ENCODE measurements at places on chromosomes 5 and 9. TPM values are rescaled to one million over a fixed set of nuclear protein-coding genes. Genes with fewer than 3 reads are reported as not detected.

Gene PCDHA1
- total RNA-seq, result not detected

DNA sequence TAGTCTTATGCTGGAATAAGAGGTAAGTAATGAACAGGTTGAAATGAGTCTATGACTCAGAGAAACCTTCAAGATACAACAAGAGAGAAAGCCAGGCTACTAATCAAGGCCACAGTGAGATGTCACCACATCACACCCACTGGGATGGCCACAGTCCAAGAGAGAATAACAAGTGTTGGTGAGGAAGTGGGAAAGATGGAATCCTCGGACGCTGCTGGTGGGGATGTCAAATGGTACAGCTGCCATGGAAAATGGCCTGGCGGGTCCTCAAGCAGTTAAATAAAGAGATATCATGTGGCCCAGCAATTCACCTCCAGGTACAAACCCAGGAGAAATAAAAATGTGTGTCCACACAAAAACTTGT lies 41.9 kb upstream of the NEURL1B start:
- no peak for DNase-seq

Gene SPATA31C1
- not detected for total RNA-seq

Gene RNF44
- total RNA-seq, result 58.4 TPM

DNA sequence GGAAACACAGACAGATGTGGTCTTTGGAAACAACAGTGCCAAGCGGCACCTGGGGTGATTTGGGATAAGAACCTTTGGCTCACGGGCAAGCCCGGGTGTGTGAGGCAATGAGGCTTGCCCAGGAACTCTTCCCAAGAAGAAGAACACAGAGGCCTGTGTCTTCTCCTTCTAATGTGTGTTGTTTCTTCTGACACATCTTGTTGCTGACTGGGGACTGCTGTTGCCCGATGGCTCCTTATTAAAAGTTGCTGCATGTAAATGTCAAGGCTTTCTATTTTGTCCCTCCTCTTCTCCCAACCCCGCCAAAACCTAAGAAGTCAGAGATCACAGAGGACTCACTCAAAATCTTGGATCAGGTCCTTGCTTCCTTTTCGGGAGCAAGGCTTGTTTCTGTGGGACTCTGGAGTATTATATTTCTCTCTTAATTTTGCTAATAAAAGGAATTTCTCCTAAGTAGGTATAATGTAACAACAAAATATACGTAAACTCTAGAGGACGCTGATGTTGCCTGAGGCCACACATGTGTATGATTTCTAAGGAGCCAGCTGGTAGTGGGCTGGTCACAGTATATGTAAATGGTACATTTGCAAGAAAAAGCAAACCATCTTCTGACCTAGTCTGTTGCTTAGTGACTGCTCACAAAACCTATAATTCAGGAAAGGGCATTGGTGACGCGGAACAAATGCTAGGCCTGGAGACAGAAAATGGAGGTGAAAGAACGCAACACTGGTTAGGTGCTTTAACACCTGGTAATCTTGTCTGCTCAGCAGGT lies 232.5 kb downstream of the GADD45G start:
- no peak for DNase-seq

Gene ATG12
- 270 TPM for total RNA-seq

Gene TMEM215
- not detected for total RNA-seq

Gene SH2D3C
- total RNA-seq, result 1.3 TPM

DNA sequence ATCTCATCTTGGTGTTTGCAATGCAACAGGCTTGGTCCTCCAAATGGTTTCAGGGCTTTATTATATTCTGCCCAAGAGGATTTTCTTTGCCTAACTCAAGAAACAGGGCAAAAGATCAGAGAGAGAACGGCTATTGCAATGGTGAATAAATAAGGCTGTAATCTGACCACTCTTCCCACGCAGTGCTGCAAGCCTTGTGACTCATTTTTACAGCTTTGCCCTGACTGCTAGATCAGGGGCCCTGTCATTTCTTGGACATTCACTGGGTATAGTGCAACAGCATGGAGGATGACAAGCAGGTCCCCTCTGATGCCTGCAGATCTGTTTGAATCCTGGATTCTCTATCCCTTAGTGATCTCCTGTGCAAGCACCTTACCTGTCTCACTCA lies 459.1 kb downstream of the EBF1 start:
- DNase-seq, result no peak

DNA sequence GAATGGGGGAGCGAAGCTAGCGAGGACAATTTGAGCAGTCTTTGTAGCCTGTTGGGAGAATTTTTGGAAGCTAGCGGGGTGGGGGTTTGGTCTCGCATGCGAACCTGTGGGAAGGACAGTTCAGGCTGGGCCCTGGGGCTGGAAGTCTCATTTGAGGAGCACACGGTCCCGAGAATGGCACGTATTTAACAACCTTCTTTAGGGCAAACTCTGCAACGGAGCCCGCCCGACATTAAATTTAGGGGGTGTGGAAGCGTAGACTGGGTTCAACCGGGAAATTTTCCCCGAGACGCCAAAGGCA lies 35.2 kb upstream of the NFIB start:
- no peak for DNase-seq

DNA sequence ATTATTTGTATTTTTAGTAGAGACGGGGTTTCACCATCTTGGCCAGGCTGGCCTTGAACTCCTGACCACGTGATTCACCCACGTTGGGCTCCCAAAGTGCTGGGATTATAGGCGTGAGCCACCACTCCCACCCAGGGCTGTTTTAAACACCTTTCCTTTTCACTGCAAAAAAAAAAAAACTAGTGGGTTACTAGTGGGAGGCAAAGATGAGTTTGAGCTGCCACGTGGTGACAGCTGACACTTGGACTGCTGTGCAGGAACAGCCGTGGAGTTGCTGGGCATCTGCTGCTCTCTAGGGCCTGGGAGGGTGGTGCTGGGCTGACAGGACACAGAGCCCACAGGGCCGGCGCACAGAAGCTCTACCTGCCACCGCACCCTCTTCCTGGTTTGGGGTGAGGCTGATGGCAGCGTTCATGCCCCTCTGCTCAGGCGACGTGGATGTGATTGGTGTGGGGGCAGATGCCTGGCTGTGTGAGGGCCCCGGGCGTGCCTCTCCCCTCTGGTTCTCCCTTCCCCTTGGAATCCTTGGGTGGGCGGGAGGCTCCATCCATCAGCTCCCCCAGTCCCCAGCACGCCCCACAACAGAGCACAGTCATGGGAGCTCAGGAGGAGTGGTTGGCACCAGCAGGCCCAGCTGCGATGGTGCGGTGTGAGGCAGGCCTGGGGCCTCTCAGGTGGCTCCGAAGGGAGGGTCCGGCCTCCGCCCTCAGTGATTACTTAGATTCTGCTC lies 16.9 kb downstream of the RABL6 start:
- DNase-seq, result no peak

Gene RMRP
- 30,969 TPM for total RNA-seq

GRCh38 chr5:24080046-24080445 lies 564.7 kb downstream of the CDH10 start:
- DNase-seq, result no peak

DNA sequence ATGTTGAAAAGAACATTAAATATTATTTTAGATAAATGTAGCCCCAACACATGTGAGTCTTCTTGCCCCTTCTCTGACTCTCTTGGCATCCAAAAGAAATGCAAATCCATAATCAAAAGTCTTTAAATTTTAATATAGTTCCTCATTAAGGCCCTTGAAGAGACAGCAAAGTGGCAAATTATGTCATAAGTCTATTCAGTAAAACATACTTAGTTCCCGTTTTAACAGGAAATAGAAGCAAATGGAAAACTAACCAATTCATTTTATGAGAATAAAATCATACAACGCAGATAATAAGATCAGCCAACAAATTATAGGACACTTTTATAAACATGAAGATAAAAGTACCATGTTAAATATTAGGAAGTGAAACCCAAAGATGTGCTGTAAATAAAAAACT lies 20.1 kb upstream of the IFNB1 start:
- DNase-seq, result no peak

GRCh38 chr9:130390986-130391385 lies 53.8 kb upstream of the ASS1 start:
- no peak for DNase-seq

Gene MELK
- 63.2 TPM for total RNA-seq

- DNase-seq, result no peak
Observed at GRCh38 chr5:96377167-96377566, 55.9 kb downstream of the PCSK1 start.

DNA sequence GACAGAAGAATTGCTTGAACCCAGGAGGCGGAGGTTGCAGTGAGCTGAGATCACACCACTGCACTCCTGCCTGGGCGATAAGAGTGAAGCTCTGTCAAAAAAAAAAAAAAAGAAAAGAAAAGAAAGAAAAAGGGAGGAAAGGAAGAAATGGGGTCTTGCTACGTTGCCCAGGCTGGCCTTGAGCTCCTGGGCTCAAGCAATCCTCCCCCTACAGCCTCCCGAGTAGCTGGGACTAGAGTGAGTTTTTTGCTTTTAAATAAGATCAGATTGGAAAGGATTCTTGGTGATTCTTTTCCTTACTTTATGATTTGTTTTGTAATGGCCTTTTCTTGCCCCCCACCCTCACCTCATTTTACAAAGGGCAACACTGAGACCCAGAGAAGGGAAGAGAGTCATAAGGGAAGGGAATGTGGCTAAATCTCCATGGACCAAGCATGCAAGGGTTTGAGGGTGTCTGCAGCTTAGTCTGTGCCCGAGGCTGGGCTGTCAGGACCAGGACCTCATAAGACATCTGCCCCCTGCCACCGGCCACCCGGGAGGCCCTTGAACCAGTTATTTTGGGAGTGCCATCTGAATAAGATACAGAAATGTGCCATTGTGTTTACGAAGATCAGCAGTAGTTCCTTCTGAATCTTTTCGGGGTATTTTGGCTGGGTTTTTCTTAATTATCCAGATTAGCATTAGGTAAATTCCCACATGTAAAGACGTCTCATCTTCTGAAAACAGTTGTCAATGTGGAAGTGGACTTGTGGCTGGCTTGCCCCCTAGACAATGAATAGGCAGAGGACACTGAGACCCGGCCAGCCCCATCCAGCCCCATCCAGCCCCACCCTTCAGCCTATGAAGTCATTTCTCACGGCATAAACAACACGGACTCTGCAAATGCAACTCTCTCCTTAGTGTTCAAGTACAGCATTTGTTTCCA lies 44.5 kb upstream of the GRHPR start:
- no peak for DNase-seq

DNA sequence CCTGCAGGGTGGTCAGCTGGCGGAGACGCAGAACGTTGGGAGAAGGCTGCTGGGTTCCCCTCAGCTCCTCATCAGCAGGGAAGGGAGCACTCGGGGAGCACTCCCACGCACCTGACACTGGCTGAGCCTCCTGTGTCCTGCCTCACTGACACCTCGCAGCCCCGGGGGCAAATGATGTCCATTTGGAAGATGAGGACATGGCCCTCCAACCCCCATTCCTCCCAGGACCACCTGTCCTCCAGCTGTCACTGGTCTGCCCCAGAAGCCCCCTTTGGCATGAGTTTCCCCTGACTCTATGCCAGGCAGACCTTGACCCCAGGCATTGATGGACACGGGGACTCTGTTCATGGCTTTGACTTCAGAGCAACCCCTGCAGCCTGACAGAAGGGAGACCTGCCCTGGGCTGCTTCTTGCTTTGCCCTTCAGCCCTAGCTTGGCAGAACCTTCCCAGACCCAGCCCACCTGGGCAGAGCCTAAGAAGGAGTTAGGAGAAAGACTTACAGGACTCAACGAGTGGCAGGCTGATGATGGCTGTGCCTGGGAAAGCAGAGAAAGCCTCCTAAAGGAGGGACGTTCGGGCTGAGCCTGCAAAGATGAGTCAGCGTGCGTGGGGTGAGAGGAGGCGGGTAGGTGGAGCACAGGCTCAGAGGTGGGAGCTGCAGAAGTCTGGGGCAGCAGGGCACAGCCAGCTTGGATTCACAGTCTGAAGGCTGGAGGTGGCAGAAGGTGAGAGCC lies 90.6 kb downstream of the LMX1B start:
- peak; percentile 29 for DNase-seq

Gene MAMDC2
- 1.2 TPM for total RNA-seq

Gene TMEM232
- 1.2 TPM for total RNA-seq

Gene TEX48
- total RNA-seq, result not detected
